ENCODE measurements at places on chromosomes 5 and 9.

GRCh38 chr5:150085191-150085912, 1.0 kb downstream of the CSF1R start:
- no peak for DNase-seq

GRCh38 chr5:139574641-139575312, 13.6 kb downstream of the UBE2D2 start:
- DNase-seq, result peak; percentile 3

- peak; percentile 27 for DNase-seq
Measured at GRCh38 chr9:131043087-131043486, 34.1 kb downstream of the LAMC3 start.

- no peak for DNase-seq
Measured at GRCh38 chr9:70492319-70492777, 77.9 kb upstream of the KLF9 start.

DNA sequence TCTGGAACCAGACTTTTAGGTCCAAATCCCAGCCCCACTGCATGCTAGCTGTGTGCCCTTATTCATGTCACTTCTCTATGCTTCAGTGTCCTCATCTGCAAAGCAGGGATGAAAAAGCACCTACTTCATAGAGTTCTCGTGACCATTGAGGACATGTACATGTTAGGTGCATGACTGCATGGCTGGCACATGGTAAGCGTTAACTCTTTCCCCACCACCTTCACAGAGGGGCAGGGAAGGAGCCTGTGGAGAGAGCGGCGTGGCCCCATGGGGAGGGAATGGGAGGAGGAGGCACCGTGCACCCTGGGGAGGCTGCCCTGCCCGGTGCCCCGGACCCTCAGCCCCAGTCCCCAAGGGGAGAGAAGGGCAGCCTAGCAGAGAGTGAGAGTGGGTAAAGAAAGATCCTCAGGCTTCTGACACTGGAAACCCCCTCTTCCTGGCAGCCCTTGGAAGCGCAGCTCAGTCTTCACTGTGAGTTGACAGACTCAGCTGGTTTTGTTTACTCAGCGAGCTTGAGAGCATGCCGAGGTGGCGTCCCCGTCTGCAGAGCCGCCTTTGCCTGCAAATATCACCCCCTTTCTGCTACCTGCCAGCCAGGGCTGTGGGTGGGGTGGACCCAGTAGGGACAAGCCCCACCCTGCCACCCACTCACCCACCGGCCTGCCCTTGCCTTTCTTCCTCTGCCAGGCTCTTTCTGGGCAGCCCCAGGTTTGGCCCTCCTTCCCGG, 10.6 kb upstream of the ANGPTL2 start:
- DNase-seq, result no peak

DNA sequence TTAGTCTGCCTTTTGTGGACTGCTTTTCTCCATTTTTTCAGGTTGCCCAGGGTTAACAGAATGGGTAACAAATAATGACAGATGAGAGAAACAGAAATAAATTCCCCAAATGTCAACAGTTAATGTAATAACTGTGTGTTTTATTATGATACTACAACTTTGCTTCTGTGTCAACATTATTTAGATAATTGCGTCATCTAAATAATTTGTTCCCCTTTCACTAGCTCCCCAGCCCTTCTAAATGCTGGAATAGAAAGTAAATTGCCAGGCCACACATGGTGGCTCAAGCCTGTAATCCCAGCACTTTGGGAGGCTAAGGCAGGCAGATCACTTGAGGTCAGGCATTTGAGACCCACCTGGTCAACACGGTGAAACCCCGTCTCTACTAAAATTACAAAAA, 53.5 kb downstream of the RNF38 start:
- DNase-seq, result no peak

- DNase-seq, result no peak
Measured at GRCh38 chr5:105448271-105448670, 1885.7 kb upstream of the NUDT12 start.

DNA sequence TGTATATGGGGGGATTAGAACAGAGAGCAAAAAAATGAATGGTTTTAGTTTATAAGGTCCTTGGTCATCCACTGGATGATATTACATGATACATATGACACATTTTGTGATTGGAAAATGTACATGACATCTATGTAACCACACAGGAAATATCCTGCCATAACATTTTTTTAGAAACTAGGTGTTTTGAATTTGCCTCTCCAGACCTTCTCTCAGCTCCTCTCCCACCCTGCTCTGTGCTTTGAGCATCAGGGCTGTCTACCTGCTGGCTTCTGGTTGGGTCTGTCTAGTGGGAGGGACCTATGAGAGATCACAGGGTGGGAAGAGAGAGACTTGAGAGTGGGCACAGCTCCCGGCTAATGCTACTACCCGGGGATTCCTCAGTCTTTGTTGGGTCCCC, 24.4 kb downstream of the AKNA start:
- no peak for DNase-seq

- DNase-seq, result no peak
Measured at GRCh38 chr5:139566611-139567010, 5.5 kb downstream of the UBE2D2 start.
